Activated CD8-positive, alpha-beta memory T cell treated with anti-CD3 and anti-CD28 coated beads for 24 hours (primary cell): ENCODE measurements at places on chromosomes 16 and 17.

DNA sequence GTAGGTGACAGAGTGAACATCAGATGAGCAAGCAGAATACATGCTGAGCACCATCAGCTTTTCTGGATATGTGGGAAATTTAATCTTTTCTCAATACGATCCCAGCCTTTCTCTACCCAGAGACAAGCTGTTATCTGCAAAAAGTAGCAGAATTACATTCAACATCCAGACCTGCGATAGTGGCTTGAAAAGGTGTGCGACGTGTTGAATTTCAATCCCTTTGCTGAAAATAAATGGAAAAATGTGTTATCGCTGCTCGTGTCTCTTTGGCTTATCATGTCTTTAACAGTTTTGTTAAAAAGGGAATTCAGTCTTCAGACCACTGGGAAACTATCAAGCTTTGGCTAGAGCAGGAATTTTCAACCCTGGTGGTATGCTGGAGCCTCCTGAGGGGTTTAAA lies 98.8 kb upstream of the FAM20A start:
- DNase-seq, result no peak

DNA sequence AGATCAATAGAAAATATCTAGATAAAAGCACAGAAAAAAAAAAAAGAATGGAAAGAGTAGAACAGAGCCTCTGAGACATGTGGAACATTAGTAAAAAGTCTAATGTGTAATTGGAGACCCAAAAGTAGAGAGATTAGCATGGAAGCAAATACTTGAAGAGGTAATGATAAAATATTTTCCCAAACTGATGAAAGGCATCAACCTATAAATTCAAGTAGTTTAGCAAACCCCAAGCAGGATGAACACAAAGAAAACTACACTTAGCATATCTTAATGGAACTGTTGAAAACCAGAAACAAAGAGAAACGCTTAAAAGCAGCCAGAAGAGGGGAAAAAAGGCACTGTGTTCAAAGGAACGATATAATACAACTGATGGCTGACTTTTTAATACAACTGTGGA lies 16.4 kb downstream of the NF1 start:
- DNase-seq, result no peak

DNA sequence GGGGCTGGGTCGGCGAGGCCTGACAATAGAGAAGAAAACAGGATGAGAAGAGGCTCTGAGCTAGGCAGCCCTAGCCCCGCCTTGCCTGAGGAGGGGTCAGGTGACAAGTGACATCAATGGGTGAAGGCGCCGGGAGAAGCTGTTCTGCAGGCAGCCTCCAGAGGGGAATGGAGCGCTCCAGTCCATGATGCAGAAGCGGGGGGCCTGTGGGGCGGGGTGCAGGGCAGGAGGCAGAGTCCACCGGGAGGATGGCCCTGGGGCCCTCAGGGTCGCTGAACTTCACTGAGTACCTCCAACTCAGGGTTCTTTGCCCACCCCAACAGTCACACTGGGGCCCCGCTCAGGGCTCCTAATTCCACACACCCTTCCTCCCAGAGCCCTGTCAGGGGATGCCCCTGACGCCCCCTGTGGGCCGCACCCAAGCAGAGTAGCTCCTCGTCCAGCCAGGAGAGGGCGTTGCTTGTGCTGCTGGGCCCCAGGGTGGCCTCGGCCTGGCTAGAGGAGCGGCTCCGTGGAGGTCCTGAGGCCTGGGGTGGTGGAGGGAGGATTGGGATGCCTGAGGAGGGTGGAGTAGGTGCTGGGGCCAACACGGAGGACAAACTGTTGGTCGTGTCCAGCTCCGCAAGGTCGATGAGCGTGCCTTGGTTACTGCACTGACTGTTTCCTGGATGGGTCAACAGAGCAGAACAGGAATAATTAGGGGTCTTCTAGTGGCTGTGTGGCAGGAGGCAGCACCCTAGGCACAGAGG lies 20.8 kb downstream of the GGA3 start:
- peak; percentile 76 for DNase-seq

GRCh38 chr16:88003316-88003715 lies 52.1 kb downstream of the BANP start:
- DNase-seq, result no peak

GRCh38 chr17:372157-373152 lies 19.8 kb upstream of the RPH3AL start:
- DNase-seq, result no peak

GRCh38 chr16:8931859-8932258 lies 31.8 kb downstream of the USP7 start:
- peak; percentile 71 for DNase-seq

- DNase-seq, result no peak
These were observed 30.7 kb downstream of the SPOP start for GRCh38 chr17:49647256-49647585.

DNA sequence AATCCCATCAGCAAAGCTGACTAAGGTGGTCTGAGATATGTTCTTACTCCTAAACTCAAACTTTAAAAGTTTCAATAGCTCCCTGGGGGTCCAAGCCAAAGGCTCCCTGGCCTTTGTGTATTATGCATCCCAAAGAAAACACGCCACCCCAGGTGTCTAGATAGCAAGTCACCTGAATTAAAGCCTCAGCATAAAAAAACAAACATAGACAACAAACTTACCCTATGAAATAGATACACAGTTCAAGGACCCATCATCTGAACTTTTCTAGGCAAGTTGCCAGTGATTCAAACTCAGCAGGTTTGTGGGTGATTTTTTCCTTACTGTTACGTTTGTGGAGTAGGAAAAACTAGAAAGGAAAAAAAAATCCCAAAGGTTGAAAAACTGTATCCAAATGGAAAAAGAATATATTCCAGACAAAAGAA lies 12.5 kb downstream of the CMTM3 start:
- no peak for DNase-seq

DNA sequence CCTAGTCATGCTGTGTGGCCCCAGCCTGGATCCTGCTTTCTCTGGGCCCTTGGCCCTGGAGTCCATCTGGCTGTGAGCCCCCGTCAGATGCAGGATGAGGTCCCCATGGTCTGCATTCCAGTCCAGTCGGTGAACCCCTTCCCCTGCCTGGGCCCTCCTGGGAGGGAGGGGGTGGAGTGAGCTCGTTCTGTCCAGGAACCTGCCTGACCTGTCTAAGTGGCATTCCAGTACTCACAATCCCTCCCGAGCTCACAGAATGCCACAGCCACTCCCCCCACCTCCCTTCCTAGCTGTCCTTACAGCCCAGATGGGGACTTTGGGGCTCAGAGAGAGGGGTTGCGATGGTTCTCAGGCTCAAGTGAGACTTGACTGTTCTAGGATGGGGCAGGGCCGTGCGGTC lies 15.5 kb downstream of the SPNS2 start:
- no peak for DNase-seq

GRCh38 chr16:81624403-81624759 lies 154.7 kb upstream of the PLCG2 start:
- no peak for DNase-seq

DNA sequence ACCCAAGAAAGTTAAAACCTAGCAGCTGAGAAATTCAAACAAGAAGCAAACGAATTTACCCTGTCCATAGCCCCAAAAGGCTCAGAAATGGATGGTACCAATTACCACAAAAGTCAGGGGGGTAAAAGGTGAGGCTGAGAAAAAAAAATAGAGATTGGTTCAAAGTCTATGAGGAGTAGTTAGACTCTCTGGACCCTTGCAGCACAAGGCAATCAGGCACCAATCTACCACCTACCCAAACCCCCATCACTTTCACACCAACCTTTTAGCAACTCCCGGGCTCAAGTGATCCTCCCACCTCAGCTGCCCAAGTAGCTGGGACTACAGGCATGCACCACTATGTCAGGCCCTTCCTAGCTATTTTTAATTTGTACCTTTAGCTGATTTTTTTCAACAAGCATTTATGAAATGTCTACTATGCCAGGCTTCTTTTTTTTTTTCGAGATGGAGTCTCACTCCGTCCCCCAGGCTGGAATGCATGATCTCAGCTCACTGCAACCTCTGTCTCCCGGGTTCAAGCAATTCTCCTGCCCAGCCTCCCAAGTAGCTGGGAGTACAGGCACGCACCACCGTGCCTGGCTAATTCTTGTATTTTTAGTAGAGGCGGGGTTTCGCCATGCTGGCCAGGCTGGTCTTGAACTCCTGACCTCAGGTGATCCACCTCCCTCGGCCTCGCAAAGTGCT lies 40.8 kb downstream of the USP32 start:
- no peak for DNase-seq

- no peak for DNase-seq
These were observed 1.1 kb upstream of the TUBG2 start for GRCh38 chr17:42657824-42658588.

DNA sequence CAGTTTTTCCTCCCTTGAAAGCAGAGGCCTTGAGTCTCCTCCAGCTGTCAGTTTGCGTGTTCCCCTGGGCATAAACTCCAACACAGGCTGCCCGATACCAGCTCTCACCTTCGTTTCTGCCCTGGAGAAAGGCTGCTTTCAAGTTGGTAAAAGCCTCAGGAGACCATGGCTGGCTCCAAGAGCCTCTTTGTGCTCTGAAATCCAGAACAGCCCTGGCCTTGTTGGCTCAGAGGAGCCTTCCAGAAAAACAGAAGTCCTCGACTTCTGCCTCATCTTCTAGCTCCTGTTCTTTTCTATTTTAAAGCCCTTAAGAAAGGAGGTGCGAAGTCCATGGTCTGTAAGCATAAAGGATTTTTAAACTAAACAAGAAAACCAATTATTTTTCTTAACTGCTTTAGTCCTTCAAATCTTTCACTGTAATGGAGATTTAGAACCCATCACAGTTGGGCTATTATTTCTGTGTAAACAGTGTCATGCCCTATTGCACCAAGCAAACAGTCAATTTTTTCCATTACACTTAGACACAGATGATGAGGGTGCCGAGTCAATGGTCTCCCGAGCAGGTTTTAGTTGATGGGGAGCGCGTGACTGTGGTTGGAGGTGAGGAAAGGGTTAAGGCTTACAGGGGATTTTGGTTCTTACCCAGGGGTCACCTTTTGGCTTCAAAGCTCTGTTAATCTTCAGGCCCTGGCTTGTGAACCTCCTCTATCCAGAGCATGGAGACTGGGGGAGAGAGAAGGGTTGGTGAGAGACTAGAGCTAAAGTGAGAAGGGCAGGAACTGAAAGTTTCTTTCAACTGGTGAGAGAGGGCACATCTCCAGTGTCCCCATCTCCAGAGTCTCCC lies 212.8 kb downstream of the MSI2 start:
- no peak for DNase-seq

GRCh38 chr17:22469941-22470340 lies 777.6 kb downstream of the KCNJ18 start:
- no peak for DNase-seq

- no peak for DNase-seq
These were observed 102.4 kb downstream of the ABCC12 start for GRCh38 chr16:48053418-48053745.

DNA sequence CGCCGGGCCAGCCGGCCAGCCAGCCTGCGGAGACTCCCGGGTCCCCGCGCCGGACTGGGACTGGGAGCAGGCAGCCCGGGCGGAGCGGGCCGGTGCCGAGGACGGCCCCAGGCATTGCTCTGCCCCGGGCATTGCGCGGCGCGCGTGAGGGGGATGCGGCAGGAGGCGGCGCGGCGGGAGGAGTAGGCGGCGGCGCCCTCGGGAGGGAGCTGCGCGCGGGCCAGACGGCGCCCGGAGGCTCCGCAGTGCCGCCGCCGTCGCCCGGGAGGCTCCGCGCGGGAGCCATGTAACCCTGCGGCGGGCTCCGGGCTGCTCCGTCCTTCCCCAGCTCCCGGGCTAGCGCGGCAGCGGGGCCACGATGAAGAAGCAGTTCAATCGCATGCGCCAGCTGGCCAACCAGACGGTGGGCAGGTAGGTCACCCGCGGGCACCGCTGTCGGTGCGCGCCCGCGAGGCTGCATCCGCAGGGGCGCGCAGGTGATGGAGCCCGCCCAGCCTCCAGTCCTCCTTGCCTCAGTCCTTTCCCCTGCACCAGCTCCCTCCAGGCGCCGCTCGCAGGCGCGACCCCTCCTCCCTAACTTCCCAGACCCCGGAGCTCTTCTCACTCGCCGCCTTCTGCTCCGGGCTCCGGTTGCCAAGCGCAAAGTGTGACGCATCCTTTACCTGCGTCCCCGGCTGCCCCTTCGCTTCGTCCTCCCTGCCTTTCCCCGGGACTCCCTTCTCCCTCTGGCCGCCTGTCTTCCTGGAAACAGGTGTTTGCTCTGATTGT lies at the start of gene ARHGAP44:
Gene ARHGAP44 (plus strand): TSS at position 18 of the 768 bp plus-strand sequence. CDS start 341 bp downstream, at position 359.
- peak; percentile 58 for DNase-seq

- DNase-seq, result no peak
These were observed 78.5 kb downstream of the KLHDC4 start for GRCh38 chr16:87687126-87687910.

- no peak for DNase-seq
These were observed 211.7 kb upstream of the CDH5 start for GRCh38 chr16:66154801-66155200.

- no peak for DNase-seq
These were observed 13.9 kb upstream of the ZCCHC14 start for GRCh38 chr16:87506423-87507350.

DNA sequence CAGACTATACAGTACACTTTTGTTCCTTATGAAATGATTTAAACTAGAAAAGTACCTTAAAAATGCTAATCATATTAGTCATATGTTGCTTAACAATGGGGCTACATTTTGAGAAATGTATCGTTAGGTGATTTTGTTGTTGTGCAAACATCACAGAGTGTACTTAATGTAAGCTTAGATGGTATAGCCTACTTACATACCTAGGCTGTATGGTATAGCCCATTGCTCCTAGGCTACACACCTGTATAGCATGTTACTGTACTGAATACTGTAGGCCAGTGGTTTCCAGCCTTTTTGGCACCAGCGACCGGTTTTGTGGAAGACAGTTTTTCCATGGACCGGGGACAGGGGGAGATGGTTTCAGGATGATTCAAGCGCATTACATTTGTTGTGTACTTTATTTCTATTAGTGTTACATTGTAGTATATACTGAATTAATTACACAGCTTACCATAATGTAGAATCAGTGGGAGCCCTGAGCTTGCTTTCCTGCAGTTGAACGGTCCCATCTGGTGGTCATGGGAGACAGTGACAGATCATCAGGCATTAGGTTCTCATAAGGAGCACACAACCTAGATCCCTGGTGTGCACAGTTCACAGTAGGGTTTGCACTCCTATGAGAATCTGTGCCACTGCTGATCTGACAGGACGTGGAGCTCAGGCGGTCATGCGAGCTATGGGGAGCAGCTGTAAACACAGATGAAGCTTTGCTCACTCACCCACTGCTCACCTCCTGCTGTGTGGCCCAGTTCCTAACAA lies 35.0 kb upstream of the MRC2 start:
- DNase-seq, result no peak

DNA sequence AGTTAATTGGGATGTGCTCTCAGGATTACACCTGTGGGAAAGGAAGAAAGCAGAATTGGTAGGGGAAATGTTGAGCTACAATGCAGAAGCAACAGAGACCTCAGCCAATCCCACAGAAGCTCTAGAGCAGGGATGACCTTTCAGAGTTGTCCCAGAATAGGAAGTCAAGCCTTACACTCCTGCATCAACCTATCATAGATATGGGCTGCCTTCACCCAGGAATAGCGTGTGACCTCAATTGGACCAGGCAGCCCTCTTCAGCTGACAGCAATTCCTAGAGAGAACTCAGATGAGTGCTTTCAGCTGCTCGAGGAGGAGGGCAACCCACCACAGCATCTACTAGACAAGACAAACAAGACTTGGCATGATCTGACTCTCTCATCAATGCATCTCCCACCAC lies 189.7 kb downstream of the TMEM132E start:
- no peak for DNase-seq

GRCh38 chr16:52123061-52123839 lies 423.7 kb downstream of the TOX3 start:
- DNase-seq, result no peak

GRCh38 chr17:74132354-74132753 lies 71.1 kb upstream of the RPL38 start:
- DNase-seq, result no peak
